ENCODE measurements at places on chromosomes 12 and 14.

- no peak for DNase-seq
These were observed 281.8 kb downstream of the EGLN3 start for GRCh38 chr14:33669111-33669510.

- DNase-seq = no peak
These were observed 38.6 kb downstream of the GLT1D1 start for GRCh38 chr12:128891856-128892255.

DNA sequence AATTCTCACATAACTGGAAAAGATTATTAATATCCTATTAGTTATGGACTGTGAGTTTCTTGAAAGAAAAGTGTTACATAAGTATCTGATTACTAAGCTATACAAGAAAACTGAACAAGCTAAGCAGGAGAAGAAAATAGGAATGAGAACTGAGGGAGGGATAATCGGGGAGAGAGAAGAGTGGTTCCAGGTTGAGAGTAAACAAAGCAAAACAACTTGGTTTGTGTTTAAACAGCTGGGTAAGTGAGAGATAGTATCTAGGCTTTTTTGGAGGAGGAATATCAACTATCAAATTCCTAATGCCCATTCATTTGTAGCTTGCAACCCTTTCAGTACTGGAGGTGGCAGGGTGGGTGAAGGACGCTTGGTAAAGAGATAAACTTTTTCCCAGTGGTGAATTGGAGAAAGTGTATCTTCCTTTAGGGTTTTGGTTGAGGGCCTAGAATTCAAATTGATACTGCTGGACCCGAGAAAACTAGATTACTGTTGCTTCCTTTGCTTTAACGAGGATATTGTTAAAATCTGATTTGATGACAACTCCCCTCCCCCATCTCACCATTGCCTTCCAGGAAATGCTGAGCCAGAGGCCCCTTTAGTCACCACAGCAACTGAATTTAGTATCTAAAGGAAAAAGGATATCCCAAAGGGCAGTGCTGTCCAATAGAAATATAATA, 2.0 kb upstream of the SLC2A3 start:
- DNase-seq = no peak

- DNase-seq = no peak
These were observed 211.8 kb downstream of the ANO2 start for GRCh38 chr12:5733136-5733755.

DNA sequence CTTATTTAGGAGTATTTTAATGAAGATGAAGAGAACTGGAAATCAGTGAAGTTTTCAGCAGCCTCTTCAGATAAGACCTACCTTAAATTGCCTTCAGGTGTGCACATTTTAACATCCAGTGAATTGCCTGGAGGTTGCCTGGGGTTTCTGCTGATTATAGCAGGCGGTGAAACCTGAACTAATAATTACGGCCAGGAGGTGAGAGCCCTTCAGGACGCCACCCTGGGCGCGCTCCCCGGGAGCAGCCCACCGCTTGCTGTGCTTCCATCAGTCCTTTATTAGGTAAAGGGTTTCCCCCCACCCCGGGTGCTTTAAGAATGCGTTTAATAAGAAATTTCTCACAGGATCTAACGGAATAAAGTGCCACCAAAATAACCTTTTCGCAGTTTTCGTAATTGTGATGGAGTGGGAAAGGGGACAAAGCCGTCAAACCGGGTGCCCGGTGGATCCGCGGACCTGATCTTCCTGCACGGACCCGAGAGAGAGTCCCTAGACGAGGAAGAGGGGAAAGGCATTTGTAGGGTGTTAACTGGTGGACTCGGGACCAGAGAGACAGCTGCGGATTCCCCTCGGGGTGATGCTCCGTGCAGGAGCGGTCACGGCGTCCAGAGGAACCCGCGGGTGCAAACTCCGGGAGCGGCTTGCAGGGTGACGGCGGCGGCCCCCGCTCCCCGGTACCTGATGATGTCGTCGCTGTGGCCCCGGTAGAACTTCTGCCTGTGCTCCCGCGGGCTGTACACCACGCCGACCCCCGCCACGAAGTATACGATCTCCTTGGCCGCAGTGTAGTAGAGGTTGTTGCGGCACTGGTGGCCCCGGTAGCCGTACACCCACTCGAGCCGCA, 902 bp downstream of the EML5 start:
- no peak for DNase-seq

DNA sequence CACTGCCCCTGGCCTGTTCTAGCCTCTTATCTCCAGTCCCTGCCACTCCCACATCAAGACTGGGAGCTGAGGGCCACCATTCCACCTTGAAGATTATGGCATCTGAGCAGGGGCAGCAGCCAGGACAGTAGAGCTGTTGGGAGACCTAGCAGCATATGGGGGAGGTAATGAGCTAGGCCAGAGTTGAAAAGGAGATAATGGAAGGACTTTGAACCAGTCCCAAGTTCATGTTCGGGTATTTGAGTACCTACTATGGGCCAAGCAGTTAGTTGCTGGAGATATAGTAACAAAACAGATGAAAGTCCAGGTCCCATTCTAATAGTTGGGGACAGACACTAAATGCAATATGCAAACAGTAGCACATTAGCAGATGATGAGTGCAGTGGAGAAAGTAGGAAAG, 151.5 kb downstream of the PLXNC1 start:
- DNase-seq = no peak

DNA sequence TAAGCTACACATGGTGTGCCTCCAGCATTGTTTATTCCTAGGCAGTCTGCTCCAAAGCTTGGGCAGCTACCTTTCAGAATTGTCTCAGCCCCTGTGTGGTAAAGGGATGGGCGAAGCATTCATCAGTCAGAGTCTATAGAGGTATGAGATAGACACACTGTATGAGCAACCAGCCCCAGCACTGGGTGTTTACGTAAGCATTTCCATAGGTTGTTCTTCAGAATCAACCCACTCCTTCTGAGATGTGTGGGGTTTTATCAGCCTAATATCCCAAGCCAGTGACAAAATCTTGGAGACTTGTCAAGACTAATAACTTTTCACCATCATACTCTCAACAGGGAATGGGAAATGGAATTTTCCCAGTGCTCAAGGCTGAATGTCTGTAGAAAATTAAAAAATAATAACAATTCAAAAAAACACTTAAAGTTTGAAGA, 98.2 kb downstream of the BTG1 start:
- DNase-seq = no peak

DNA sequence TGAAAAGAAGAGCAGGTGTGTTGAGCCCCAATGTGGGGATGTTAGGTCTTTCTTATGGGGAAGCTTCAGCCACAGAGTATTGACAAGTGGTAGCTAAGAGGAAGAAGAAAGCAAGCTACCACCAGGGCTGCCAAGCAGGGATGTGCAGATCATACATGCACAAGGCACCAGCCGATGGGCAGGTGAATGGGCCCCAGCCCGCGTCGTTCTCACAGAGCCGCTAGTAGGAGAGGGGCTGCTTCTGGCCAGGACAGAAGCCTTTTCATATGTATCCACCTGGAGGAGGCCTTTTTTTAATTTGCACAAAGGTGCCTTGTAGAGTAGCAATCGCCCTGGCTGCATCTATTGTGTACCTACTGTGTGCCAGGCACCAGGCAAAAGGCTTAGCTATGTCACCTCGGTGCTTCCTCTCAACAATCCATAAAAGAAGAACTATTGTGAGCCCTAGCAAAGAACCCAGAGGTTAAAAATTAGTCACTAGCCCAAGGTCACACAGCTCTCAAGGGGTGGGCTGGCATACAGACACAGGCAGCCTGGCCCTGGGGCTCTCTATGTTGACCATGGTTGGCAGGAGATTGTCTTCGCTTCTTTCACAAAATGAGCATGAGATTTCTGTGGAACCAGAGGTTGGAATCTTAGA, 8.2 kb downstream of the NUAK1 start:
- no peak for DNase-seq

GRCh38 chr12:105409279-105409678, 78.8 kb downstream of the C12orf75 start:
- DNase-seq = no peak

- DNase-seq = no peak
These were observed 28.8 kb downstream of the KLRK1 start for GRCh38 chr12:10361084-10361483.

DNA sequence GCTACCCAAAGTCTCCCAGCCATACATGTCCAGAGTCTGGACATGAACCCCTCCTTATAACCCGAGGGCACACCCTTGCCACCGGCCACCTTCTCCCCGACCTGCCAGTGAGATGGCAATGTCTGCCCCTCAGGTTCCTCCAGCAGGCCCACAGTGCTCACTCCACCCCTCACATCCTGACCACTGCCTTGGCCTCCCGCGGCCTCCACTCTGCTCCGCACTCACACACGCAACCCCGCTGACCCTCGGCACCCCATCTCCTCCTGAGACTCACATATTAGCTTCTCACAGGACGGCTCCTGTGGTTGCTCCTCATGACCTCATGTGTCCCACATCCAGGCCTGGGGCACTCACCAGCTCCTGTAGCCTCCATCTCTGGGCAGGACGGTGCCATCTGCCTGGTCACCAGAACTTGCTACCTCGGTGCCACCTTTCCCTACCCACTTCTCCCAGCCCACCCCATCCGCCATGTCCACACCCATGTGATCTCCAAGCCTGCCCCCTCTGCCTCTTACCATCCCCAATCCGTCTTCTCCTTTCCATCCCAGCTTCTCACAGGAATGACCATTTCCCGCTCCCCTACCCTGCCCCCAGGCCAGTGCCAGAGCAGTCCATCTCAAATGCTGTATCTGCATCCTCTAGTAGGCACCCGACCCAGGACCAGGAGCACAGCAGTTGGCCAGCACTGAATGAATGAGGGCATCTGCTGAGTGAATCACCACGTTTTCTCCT, 198.6 kb upstream of the DIO3 start:
- DNase-seq = no peak

DNA sequence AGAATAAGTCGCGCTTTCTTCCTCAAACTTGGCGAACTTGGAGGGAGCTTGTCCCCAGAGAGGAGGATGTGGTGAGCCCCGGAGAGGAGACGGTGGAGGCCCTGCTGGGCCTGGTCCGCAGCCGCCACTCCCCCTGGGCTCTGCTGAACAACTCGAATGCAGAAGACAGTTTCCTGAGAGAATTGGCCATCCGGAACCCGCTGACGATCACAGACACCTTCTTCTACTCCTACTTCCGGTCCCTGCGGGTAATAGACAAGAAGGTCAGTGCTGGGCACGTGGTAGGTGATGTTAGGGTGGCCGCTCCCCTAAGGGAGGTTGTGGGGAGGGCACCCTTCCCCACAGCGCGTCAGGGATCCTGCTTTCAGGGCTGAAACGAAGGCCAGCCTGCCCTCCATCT, 1.6 kb downstream of the LRRC43 start:
- peak; percentile 29 for DNase-seq

DNA sequence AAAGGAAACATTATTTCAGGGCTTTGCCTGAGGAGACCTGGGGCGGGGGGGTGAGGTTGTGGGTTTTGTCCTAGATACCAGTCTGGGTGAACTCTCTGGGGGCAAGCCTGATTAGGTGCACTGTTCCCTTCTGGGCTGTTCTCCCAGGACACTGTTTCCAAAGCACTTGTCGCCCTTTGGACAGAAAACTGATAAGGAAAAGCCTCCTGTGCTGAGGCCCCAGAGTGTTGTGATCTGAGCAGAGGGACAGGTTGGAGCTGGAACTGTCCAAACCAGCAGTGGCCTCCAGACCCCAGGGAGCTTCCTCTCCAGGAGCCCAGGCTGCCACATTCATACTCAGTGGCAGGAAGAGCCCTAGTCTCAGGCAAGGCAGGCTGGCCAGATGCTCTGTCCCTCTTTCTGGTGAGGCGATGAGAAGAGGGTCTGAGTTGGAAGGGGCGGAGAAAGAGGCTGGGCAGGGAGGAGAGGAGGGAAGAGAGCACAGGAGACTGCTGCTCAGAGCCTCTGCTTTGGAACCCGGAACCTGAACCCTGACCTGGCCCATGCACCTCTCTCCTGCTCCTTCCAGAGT, 1.9 kb downstream of the GALNT16 start:
- no peak for DNase-seq

DNA sequence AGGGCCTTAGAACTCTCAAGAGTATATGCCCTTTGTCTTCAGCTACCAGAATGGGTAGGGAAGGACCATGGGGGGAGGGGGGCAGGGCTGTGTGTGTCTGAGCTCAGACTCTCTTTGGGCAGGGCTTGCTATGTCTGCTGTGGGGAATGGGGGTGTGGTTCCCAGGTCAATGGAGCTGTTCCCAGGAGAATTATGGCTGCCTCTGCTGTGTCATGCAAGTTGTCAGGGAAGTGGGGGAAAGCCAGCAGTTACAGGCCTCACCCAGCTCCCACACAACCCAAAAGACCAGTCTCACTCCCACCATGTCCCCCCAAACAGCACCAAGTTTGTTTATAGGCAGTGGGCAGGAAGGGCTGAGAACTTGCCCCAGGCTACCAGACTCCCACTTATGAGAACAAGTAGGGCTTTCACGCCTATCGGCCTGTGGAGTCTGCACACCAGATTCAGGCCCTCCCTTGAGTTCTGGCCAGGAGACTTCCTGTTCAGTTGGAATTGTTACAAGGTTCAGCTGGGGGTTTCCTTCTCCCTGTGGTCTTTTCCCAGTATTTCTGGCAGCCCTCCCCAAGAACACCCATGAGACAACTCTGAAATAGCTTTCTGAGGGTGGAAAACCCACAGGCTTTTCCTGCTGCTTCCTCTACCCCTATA, 6.1 kb upstream of the SERPINA11 start:
- DNase-seq = no peak

DNA sequence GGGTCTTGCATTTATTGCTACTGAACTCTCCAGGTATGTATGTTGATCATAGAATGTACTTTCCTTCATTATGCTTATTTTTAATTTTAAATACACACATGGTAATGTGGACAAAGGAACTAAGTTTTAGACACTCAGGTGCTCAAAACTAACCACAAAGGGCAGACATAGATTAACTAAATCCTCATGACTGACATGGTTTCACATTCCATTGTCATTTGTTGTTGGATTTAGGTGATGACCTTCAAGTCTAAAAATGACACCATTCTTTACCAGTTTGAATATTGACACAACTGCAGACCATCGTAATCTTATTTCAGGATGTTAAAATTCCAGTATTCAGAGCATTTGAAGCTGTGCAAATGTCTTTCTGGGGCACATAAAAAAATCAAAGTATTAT, 128.4 kb downstream of the BBS10 start:
- no peak for DNase-seq

- DNase-seq = no peak
These were observed 82.6 kb upstream of the USP44 start for GRCh38 chr12:95633732-95634465.

DNA sequence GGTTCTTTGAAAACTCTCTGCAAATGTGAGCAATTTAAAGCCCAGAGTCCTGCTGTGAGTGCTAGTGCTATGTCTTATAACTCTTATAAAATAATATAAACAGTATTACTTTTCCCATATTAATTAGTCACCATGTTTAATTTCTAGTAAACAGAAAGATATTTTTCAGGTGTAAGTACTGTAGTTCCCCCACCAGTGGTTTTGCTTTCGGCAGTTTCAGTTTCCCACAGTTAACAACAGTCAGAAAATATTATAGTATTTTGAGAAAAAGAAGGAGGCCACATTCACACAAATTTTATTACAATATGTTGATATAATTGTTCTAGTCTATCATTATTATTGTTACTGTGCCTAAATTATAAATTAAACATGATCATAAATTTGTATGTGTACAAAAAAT, 800.5 kb downstream of the LRFN5 start:
- no peak for DNase-seq

GRCh38 chr12:108702595-108703320, 28.6 kb downstream of the CORO1C start:
- DNase-seq = no peak
